ENCODE measurements at places on chromosomes 5 and 9.

DNA sequence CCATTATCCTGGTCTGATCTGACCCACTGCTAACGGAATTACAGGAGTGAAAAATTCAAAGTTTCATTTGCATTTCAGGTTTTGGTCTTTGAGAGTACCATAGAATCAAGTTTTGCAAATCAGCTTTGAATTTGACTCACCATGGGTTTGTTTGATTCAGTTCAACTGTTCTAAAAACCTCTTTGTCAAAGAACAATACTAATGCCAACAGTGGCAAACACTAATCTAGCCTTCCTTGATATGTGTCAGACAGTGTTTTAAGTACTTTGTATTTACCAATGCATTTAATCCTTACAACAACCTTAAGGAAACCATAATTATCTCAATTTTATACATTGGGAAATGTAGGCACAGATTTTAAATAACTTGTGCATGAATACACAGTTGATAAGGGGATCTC, 10.1 kb upstream of the FSD1L start:
- DNase-seq: no peak

- DNase-seq: no peak
Measured at GRCh38 chr9:121510766-121511550, 11.3 kb upstream of the GGTA1 start.

- DNase-seq: no peak
Measured at GRCh38 chr5:72079288-72079687, 28.0 kb upstream of the MAP1B start.

GRCh38 chr5:172837640-172838039, 3.6 kb downstream of the ERGIC1 start:
- no peak for DNase-seq

GRCh38 chr9:11946531-11946930, 746.7 kb upstream of the TYRP1 start:
- no peak for DNase-seq

DNA sequence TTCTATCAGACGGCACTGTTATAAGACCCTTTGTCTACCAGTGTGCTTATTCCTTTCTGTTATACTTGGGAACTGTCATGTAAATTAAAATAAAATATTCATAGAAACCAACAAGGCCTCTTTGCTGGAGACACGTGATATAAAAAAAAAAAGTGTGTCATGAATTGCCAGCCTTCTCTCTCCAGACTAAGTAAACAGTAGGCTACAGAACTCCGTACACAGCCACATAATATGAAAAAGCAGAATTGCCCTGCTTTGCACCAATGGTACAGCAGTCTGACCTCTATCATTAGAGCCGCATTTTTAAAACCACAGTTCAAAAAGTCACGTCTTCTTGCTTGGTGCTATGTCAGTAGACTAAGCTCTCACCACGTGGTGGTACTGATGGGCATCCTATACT, 231.3 kb downstream of the SEMA5A start:
- DNase-seq: no peak

- no peak for DNase-seq
Measured at GRCh38 chr9:112558476-112558875, 71.8 kb downstream of the KIAA1958 start.

- DNase-seq: peak; percentile 49
Measured at GRCh38 chr5:142014911-142015584, 2.2 kb upstream of the GNPDA1 start.

- DNase-seq: no peak
Measured at GRCh38 chr9:34557426-34558321, 31.9 kb downstream of the CNTFR start.

DNA sequence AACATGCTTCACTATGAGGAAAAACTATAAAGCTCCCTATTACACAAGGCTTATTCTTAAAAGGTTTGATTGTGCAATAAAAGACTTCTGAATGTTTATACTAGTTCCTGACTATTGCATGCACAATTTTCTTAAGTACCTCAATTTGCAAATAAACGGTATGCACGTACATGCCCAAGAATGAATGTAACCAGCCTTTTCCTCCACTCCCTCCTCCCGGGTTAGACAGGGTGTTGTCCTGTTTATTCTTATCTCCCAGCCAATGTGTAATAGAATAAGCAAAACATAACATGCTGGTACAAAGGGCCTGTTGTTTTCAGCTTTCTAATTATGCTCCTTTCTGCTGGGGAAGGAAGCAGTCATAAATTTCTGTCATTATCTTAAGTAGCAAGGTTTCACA, 79.1 kb downstream of the AOPEP start:
- no peak for DNase-seq

DNA sequence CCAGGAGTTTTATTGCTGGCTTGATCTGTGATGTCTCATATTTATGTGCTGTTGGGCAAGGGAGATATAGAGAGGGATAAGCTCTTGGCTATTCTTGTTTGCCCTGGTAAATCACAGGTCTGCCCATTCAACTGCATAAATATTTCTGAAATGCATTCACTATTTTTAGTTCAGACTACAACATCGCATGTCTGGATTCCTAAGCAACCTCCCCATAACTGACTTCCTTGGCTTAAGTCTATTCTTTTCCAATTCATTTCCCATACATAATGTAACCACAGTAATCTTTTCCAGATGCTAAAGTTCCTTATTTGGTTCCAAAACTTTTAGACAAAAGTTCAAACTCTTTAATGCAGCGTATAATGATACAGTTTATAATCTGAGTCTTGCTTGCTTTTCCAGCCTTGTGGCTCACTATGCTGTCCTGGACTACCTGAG, 321.4 kb upstream of the ACTBL2 start:
- DNase-seq: no peak

GRCh38 chr9:119257592-119257991, 111.6 kb downstream of the BRINP1 start:
- no peak for DNase-seq

GRCh38 chr5:39794513-39795210, 369.9 kb upstream of the DAB2 start:
- DNase-seq: no peak

DNA sequence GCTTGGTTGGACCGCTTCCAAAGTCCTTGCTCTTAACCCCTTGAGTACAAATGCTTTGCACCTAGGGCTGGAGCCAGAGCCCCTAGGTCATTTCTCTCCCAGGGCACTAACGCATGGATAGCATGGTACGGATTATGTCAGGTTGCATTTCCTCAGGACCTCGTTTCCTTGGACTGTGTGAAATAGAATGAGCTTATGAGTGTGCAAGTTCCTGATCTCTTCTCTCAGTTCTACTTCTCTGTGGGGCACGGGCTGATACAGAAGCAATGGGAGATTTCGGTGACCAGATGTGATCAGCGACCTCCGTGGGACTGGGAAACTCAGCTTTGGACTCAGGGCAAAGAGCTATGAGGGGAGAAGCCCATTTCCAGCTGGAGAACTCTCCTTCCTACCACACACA, 14.2 kb downstream of the SPARC start:
- DNase-seq: no peak

GRCh38 chr5:79267180-79267579, 31.2 kb downstream of the JMY start:
- no peak for DNase-seq

DNA sequence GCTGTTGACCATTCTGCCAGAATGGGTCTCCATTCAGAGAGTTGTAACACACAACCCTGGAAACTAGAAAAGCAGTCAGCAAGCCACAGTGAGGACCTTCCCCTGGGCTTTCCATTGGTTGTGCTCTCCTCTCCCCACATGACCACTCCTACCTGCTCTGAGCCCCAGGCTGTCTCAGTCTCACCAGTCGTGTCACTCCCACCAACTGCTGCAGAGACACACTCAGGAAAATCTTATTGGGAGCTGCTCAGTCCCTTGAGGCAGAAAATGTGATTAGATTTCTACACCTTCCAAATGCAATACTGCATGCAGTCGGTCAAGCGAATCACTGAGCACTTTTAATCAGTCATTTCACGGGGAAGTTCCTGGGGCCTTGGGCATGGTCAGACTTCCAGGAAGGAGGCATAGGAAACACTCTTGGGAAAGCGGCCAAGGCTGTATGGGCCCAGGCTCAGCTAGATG, 284.2 kb upstream of the NMUR2 start:
- DNase-seq: no peak

DNA sequence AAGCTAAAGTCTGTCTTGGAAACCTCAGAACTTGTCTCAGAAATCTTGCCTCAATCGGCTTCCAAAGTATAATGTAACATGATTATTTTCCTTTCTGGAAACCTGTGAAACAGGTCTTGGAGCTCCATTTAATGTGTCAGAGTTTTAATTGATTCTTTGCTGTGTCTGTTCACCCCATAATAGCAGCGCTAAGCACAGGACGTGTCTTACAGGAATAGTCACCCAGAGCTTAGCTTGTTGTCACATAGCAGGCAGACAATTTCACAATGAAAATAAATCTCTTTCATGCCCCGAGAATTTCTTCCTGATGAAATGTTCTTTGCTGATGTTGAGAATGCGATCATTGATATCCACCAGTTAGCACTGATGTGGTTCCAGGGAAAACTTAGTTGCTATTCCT, 40.2 kb upstream of the PTPN3 start:
- DNase-seq: no peak

DNA sequence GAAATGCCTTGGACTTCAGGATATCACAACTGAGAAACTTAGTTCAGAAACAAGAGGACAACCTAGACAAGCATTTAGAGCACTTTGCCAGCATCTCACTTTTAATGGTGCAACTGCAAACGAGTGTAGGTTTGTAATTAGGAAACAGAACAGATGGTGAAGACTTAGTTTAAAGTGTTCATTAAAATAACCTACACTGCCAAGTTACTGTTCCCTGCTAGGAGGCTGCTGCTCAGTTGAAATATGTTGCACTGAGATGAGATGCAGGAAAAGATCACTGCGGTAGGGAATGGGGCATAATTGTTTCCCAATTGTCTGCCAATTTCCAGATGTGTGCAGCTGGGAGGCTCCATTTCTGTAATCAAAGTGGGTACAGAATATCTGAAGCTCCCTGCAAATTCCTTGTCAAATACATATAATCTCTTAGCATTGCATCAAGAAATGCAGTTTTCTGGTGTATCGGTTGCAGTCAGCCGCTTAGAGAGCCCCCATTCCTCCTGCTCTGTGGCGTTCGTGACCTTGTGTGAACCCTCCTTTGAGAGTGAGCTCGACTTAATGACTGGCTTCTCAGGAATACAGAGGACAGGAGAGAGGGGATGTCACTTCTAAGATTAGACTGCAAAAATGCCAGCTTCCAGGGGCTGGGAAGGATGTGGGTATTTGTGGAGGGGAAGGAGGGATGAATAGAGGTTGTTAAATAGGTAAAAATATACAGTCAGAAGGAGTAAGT, 448.9 kb downstream of the MED10 start:
- DNase-seq: no peak

All from GDM1 (cell line).